ENCODE measurements at places on chromosomes 12 and 14.

DNA sequence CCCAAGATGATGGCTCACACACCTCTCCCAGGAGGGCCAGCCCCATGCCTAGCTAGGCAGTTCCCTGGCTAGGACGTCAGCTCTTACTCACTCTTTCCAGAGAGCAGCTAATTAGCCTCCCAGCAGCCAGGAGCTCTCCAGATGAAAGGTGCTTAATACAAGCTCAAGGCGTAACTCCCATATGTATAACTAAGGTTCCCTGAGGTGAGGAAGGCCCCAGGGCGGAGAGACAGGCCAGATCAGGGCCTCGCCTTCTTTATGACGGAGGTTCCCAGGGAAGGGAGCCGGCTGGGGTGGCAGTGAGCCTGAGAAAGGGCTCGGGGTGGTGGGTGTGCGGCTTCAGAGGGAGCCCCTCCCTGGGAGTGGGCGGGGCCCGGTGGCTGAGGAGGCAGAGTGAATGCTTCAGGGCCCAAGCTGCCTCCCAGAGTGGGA, 26.4 kb upstream of the ZFP36L1 start:
- peak; percentile 89 for DNase-seq

- DNase-seq = no peak
Measured at GRCh38 chr12:123097561-123098084, 53.3 kb downstream of the PITPNM2 start.

GRCh38 chr12:11824736-11825135, 175.3 kb downstream of the ETV6 start:
- no peak for DNase-seq

- DNase-seq = peak; percentile 86
Measured at GRCh38 chr14:76876076-76876475, 49.9 kb downstream of the LRRC74A start.

DNA sequence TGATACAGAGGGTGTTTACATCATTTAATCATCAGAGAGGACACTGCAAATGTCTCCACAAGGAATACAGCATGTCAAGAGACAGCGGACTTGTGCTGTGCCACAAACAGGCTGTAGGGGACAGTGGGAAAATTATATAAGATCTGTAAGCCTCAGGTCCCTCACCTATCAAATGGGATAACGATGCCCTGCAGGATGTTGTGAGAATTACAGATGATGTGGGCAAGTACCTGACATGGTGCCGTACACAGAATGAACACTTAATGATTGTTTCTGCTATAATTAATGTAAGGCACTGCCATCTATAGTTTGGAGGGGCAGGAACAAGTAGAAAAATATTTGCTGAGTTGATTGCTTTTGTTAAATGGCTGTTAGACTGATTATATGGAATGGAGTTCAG, 81.9 kb upstream of the GTF2A1 start:
- DNase-seq = no peak

GRCh38 chr14:68574906-68575305, 218.0 kb downstream of the ZFP36L1 start:
- peak; percentile 27 for DNase-seq

GRCh38 chr12:113062502-113063395, 6.2 kb downstream of the DTX1 start:
- DNase-seq = no peak

- DNase-seq = no peak
Measured at GRCh38 chr14:31969699-31970240, 107.3 kb upstream of the ARHGAP5 start.

- DNase-seq = no peak
Measured at GRCh38 chr14:22549324-22549962, 39.6 kb downstream of the DAD1 start.

DNA sequence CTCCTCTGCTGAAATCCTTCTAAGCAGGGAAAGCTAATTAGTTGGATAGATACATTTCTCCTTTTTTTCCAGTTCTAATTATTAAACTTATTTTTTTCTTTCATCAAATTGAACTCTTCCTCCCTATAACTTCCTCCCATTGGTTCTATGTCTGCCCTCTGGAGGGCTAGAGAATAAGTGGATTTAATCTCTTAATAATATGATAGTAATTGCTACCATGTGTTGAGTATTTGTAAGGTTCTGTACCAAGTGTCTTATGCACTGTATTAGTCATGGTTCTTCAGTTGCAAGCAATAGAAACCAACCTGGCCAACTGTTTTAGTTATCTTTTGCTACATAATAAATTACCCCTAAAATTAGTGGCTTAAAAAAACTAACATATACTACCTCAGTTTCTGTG, 190.5 kb upstream of the PLXNC1 start:
- DNase-seq = no peak

- no peak for DNase-seq
Measured at GRCh38 chr12:132398386-132398991, 69.1 kb upstream of the GALNT9 start.

DNA sequence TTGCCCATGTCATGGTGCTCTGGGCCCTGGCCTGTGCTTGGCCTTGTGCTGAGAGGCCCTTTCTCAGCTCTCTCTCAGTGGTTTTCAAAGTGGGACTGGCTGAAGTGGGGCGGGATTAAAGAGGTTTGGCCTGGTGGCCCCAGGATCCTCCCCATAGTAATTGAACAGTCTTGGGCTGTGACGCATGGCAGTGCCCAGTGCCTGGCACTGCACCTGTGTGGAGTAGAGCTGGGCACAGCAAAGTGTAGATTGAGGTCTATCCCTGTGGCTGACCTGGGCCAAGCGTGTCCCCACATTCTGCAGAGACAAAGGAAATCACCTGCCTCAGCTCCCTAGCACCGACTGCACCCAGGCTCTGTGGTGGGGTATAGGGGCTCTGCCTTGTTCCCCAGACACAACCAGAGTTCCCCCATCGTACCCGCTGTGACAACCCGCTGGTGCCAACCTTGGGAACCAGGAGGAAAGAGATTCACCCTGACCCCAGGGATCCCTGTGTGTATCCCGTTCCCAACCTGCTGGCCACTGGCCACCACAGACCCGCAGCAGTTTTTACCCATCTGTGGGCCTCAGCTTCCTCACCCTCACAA, 9.9 kb upstream of the CYP46A1 start:
- DNase-seq = no peak

- DNase-seq = no peak
Measured at GRCh38 chr12:123131879-123132402, 18.9 kb downstream of the PITPNM2 start.

- DNase-seq = no peak
Measured at GRCh38 chr14:58796242-58797009, 158.7 kb downstream of the DACT1 start.

GRCh38 chr12:11152725-11153124, 18.3 kb upstream of the SMIM10L1 start:
- no peak for DNase-seq

GRCh38 chr14:90647473-90648005, 168.7 kb downstream of the TTC7B start:
- no peak for DNase-seq

- no peak for DNase-seq
Measured at GRCh38 chr12:26855337-26855736, 22.3 kb upstream of the ITPR2 start.

GRCh38 chr12:46267825-46268582, 839 bp downstream of the SLC38A1 start:
- DNase-seq = peak; percentile 55

- no peak for DNase-seq
Measured at GRCh38 chr14:32900547-32900946, 38.1 kb upstream of the NPAS3 start.

GRCh38 chr14:24818058-24818822, 184.2 kb upstream of the GZMB start:
- peak; percentile 75 for DNase-seq

- DNase-seq = no peak
Measured at GRCh38 chr12:26557326-26557725, 275.7 kb downstream of the ITPR2 start.

DNA sequence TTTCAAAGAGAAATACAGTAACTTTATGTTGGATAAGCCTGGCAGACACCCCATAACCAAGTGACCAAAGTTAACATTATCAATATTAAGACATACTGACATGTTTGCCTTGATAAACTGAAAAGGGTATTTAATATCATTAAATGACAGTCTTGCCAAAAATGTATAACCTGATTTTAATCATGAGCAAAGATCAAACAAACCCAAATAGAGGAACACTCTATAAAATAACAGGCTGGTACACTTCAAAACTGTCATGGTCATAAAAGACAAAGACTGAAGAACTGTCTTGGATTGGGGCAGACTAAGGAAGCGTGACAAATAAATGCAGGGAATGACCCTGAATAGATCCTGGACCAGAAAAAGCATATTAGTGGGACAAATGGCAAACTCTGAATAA, 64.0 kb downstream of the AKAP6 start:
- DNase-seq = no peak

Measured in astrocyte of the hippocampus (primary cell).